ENCODE measurements at places on chromosomes 2 and 18. TPM values are rescaled to one million over a fixed set of nuclear protein-coding genes. Genes with fewer than 3 reads are reported as not detected.

DHRS9 gene
- total RNA-seq = not detected

CCDC148 gene
- not detected for total RNA-seq

IRS1 gene
- 18.6 TPM for total RNA-seq

WDR12 gene
- total RNA-seq = 2.1 TPM

C1QL2 gene
- total RNA-seq = 11.6 TPM

ETAA1 gene
- 5.4 TPM for total RNA-seq

REG1B gene
- total RNA-seq = not detected
